Bone marrow (tissue), 2 donors: ENCODE measurements at places on chromosomes 3 and 15.

GRCh38 chr3:126118591-126118990 is 34.7 kb upstream of the SLC41A3 start:
- DNase-seq, result no peak

- no peak for DNase-seq
These were observed 202.7 kb upstream of the KBTBD8 start for GRCh38 chr3:66795365-66795764.

GRCh38 chr3:42518800-42519567 is 16.5 kb downstream of the VIPR1 start:
- DNase-seq, result no peak

- no peak for DNase-seq
These were observed 778.5 kb downstream of the NTRK3 start for GRCh38 chr15:87477737-87478686.

DNA sequence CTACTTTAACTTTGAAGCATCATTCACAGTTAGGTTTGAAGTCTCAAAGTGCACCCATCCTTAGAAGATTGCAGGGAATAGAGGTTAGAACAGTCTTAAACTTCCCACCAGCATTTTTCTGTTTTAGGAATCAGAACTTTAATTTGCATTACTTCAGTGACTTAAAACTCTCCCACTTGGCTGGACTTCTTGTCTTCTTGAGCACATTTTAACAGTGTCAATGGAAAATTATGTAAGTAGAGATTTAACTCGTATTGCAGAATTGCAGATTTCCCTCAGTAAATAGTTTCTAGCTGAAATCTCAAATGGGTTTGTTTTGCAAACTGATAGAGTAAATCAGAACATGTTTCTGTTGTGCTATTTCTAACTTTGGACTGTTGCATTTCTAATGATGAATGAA is 369.6 kb downstream of the OTOL1 start:
- no peak for DNase-seq

DNA sequence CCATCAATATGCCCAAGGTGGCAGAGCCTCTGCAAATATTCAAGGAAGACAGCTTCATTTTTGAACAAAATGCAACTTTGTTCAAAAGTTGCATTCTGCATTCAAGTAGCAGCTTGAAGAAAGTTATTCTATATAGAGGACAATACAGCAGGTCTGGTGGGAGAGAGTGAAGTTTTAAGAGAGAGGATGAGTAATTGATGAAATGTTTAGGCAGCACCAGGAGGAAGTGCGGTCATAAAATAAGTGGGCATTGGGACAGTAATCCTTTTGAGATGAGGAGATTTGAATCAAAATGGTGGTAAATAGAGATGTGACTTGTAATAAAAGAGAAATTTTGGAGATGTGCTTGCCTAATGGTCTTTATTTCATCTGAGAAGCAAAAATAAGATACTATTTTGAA is 607.3 kb upstream of the ZNF385D start:
- no peak for DNase-seq

DNA sequence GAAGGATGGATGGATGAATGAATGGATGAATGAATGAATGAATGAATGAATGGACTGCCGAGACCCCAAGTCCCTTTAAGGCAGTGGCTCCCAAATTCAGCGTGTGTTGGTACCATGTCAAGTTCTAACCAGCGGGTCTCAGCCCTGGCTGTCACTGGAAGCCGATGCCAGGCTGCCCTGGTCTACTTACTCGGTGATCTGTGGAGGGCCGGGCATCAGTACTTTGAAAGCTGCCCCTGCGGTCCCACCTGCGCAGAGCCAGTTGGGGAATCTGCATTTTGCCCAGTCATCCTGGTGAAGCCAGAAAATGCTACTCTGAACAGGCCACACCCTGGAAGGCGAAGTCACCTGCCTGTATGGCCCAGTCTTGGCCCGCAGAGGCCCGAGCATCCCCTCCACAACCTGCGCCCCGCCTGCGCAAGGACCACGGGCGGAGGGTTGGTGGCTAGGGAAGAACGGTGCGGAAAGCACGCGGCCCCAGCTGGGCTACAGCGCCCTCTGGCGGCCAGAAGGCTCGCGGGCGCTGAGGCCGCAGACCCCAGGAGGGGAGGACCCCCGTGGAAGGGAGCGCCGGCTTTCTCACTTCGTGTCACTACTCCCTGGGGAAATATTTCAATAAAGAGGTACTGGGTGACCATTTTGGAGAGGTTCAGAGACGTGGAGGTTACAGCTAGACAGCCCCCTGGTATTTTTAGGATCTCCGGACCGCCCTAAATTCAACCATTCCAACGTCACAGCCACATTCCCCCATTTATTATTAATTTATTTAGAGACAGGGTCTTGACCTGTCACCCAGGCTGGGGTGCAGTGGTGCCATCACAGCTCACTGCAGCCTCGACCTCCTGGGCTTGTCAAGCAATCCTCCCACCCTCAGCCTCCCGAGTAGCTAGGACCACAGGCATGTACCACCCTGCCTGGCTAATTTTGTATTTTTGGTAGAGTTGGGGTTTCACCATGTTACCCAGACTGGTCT is 34.9 kb downstream of the PRKCD start:
- peak; percentile 26 for DNase-seq

DNA sequence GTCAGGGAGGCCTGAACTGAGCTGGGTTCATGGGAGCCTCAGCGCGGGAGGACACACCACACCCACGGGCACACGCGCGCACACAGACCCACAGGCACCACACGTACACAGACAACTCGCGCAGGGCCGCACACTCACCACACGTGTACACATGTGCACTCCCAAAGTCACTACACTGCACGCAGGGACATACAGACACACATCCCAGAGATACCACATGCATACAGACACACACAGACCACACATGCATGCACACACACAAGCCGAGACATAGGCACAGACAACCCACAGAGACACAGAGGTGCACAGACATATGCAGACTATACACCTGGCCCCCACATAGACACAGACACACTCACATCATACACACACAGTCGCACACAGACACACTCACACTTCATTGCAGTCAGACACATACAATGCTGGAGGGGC is 1.1 kb upstream of the MGLL start:
- DNase-seq, result no peak

DNA sequence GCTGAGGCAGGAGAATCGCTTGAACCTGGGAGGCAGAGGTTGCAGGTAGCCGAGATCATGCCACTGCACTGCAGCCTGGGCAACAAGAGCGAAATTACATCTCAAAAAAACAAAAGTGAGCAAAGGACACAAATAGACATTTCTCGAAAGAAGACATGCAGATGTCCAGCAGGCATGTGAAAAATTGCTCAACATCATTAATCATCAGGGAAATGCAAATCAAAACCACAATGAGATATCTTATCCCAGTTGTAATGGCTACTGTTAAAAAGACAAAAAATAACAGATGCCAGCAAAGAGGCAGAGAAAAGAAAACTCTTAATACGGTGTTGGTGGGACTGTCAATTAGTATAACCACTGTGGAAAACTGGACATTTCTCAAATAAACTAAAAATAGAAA is 20.9 kb downstream of the ASB7 start:
- DNase-seq, result no peak

GRCh38 chr3:56988458-56989168 is 71.9 kb upstream of the SPATA12 start:
- DNase-seq, result peak; percentile 16

DNA sequence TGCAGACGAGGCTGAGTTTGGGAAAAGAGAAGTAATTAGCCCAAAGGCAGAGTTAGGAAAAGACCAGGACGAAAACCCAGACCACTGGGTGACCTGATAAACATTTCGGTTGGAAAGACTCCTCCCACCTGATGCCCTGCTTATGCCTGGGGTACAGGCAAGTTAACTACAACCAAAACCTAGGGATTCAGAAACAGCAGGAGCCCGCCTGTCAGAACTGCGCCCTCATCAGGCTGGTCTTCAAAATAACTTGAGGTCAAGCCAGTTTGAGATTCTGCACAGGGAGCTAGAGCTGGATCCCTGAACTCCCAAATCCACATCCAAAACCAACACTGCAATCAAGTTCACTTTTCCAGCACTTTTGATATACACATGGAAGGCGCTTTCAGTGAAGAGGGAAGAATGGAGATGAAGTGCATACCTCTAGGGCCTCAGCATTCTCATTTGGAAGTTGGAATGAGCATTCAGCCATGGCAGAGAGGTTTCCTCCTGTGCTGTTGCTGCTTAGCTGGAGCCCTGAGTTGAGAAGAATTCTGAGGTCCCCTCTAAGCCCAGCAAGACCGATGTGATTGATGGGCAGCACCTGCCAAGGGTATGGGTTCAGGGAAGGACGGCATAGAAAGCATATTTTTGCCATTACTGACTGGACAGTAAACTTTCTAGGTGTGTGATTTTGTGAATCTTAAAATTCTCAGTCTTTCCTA is 11.6 kb downstream of the TSEN2 start:
- no peak for DNase-seq

DNA sequence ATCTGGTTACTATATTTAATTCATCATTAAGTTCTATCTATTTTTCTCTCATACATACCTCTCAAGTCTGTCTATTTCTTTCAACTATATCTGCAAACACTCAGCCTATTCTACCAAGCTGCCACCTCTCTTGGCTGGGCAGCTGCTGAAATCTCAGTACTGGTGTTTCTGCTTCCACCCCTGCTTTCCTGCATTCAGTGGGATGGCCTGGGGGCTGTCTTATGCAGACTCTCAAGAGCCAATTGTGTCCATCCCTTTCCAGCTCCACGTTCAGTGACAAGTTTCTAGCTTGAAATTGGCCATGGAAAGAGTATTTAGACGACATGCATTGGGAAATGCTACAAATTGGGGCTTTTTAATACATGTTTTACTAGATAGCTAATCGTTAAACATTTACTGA is 378.4 kb upstream of the DPPA4 start:
- DNase-seq, result no peak

- no peak for DNase-seq
These were observed 74.6 kb downstream of the ZBTB20 start for GRCh38 chr3:115072265-115073021.

DNA sequence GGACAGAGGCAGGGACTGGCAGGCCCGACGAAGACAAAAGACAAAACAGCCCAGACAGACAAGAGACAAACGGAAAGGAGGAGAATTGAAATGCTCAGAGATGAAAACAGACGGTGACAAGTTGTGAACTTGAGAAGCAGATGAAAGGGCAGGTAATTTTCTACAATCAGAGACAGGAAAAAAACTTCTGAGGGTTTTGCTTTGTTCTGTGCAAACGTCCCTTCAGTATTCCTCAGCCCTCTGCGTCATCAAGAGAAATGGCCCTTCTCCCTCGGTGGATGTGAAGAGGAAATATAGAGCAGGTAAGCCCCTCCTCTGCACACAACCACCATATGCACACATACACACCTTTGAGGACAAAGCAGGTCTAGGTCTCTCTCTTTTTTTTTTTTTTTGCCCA is 206.6 kb downstream of the UACA start:
- DNase-seq, result no peak

GRCh38 chr3:118102737-118103136 is 931.9 kb downstream of the IGSF11 start:
- no peak for DNase-seq

DNA sequence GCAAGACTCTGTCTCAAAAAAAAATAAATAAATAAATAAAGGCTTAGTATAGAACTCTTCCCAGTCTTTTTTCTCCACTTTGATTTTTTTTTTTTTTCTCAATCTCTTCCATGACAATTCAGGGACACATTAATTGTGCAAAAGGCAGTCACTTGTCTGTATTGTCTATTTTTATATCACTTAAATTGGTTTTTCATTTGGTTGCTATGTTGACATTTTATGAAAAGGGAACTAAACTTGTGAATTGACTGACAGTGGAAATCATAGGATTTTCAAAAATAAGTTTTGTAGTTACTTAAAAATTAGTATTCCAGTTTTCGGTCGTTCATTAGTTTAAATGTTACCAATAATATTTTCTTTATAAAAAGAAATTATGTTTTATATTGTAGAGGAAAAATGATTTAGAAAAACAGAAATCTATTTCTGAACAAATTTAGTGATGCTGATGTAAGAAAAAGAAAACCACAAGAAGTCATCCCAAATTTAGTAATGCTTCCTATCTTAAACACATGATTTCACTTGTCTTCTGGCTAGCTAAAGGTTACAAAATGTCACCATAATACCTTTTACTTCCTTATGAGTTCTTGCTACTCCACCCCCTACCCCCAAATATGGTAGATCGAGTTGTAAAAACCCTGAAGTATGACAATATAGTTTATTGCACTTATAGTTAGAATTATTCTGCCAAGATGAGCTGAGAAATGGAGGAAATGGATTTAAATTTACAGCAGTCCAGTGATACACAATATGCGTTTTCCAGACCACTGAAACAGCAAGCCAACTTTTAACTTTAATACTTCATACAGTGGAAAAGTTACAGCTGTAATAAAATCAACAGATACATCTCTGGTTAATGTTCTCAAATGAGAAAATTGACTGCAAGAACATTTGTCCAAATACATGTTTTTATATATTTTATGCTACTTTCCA is 37.0 kb downstream of the PPARG start:
- DNase-seq, result no peak

GRCh38 chr3:52891164-52891563 is 6.2 kb downstream of the STIMATE start:
- no peak for DNase-seq

- no peak for DNase-seq
These were observed 169.5 kb downstream of the PLD1 start for GRCh38 chr3:171640520-171641412.

GRCh38 chr3:71831599-71831998 is 46.7 kb upstream of the PROK2 start:
- no peak for DNase-seq
